NCI-H1105 (cell line): ENCODE measurements at places on chromosomes 3 and 15.

DNA sequence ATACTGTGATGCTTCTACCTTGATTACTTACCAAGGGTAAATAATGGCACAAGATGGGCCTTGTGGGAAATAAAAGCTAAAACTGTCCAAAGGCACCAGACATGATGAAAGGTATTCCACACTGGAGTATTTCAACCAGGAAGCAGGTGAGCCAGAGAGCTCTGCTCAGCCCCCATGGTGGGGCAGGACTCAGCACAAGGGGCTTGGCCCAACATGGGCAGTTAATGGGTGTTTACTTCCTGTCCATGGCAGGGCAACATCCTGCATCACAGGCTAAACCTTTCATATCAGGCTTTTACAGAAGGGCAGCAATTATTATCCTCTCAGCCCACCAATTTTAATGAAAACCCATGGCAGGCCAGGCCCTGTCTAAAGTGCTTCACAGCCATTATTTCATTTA is 38.2 kb downstream of the MAGI1 start:
- DNase-seq, result no peak

DNA sequence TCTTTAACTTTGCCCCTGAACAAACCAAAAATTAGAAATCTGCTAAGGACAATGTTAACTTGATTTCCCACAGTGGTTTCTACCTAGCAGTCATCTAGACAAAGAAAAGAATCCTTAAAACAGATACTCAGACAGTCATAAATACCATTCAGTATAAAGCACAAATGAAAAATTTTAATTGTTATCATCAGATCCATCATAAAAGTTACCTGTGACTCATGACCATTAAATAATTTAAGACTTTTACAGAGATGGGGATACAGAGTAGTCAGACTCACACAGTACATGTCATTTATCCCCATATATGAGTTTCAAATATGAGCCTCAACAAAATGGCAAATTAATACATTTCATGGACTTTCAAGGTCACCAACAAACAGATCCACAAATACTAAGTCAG is 116.8 kb downstream of the HERC1 start:
- no peak for DNase-seq

DNA sequence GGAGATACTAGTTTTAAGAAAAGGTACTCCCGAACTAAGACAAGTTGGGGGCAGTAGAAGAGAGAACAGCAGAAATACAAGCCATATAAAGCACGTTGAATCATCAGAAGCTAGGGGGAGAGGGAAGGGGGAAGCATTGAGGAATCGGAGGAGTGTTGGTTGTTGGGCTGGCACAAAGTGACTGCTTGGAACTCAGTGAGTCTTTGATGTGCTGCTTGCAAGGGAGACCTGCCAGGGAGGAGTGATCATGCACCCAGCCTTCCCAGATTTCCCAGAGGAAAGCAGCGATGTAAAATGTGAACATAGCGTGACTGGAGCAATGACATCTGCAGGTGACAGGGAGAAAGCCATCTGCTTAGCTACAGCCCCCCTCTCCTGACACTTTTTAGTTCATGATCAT is 192.4 kb upstream of the IL12A start:
- no peak for DNase-seq

DNA sequence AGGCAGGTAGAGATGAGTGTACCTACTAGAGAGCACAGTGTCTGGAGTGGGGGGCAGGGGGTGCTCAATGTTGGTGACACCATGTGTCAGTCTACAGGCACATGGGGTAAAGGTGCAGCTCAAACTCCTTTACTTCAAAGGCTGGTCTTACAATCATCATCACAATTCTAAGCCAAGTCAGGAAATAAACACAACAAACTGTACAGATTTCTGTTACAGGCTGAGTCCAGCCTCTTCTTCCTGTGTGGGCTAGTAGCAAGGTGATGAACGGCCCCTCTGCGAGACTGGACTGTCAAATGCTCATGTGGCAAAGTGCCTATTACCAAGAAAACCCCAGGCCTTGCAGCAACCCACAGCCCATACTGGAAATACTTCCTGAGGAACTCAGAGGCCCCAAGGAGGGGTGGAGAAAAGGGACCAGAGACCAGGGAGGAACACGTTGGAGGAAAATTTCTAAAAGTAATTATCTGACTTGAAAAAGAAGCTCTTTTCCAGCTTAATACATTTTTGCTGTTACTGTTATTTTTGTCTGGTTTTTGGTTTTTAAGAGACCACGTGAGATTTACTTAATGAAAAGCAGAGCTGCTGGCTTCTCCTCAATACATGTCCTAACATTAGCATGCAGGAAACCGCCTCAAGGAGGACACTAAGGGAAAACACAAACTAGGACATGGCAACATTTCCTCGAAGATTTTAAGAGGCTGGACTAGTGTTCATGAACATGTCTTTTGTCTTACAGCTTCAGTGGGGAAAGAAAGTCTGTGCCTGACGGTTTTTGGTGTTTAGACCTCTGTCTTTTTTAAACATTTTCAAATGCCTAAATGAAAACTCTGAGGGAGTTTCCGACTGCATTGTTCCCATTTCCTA is 29.5 kb downstream of the TBC1D2B start:
- DNase-seq, result no peak

GRCh38 chr3:44198284-44199269 is 43.1 kb upstream of the TOPAZ1 start:
- DNase-seq, result peak; percentile 41

DNA sequence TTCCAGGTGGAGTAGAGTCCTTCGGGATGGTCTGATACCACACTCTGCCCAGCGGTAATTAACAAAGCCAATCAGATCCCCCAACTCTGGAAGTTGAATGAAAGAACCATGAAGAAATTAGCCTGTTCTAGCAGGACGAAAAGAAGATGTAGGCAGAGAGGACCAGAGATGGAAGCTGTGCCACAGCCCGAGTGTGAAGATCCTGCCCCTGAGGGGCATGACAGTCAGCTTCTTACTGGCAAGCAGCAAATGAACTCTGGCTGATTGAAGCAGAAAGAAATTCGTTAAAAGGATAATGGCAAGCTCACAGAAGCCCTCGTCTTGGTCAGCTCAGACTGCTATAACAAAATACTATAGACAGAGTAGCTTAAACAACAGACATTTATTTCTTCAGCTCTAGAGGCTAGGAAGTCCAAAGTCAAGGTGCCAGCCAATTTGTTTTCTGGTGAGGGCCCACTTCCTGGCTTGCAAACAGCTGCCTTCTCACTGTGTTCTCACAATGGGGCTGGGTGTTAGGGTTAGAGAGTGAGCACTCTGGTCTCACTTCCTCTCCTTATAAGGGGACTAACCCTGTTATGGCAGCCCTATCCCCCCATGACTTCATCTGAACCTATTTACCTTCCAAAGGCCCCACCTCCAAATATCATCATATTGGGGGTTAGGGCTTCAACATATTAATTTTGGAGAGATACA is 307.1 kb downstream of the VPS13C start:
- DNase-seq, result no peak

DNA sequence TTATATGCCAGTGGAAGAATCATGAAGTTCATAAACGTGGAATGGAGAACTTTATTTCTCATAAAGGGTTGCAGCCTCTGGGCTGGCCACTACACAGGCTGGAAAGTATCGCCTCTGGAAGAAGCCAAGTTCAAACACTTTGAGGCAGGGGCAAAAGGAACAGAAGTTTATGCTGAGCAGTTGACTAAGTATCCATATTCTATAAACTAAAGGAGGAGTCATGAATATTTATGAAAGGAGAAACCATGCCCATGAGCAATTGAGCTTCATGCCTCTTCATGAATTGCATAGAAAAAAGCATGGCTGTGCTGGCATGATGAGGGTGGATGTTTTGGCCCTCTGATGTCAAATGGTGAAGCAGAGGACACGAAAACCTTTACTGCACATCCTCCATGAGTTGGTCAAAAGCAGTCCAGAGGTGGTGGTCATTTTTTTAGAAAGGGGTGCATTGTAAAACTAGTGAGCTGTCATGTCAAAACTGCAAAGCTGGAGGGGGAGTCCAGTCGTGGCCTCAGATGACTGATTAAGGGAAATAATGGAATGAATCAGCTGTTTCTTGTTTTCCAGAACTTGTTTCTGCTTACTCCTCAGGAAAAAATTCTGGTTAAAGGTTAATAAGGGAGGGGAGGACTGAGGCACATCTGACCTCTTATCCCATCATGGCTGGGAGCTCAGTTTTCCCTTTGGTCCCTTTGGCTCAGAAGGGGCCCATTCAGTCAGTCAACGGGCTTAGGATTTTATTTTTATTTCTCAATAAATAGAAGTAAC is 276.7 kb downstream of the CHL1 start:
- DNase-seq, result no peak
